ENCODE measurements at places on chromosomes 16 and 17. TPM values are rescaled to one million over a fixed set of nuclear protein-coding genes. Genes with fewer than 3 reads are reported as not detected.

GRCh38 chr17:56699186-56699894 lies 105.8 kb downstream of the NOG start:
- no peak for DNase-seq

GGT6 gene
- 0.37 TPM for total RNA-seq

DNA sequence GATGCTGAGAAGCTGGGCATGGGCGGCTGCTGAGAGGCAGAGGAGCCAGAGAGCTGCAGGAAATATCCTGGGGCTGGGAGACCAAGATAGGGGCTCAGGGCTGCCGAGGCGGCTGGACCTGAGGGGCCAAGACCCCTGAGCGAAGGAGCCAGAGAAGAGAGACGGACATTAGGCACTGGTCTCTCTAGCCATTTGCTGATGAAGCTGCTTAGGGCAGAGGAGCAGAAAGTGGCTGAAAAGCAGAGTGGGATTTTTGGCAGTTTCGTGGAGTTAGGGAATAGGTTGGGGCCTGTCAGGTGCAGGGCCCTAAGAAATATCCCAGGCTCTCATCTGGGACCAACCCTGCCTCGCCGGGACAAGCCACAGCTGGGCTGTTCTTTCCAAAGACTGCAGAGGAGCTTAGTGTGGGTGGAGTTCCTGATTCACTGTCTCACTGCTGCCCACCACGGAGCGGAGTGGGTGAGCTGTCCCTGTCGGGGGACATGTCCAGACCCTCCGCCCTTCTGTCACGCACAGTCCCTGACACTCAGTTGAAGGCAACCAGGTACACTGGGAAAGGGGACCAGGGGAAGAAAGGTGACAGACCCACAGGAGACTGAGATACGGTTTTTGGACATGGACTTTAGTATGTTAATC lies 11.3 kb upstream of the DNASE1 start:
- DNase-seq, result no peak

- DNase-seq, result no peak
Measured at GRCh38 chr16:2532494-2533141, 1.4 kb upstream of the CEMP1 start.

GRCh38 chr16:24188751-24189318 lies 67.3 kb upstream of the CACNG3 start:
- no peak for DNase-seq

- DNase-seq, result no peak
Measured at GRCh38 chr16:71846431-71846830, 655 bp downstream of the ATXN1L start.

GRCh38 chr17:48100160-48100559 lies 1.1 kb downstream of the CBX1 start:
- DNase-seq, result no peak

GRCh38 chr16:56336071-56336688 lies 89.2 kb downstream of the AMFR start:
- no peak for DNase-seq

GRCh38 chr16:79980650-79981521 lies 380.3 kb upstream of the MAF start:
- no peak for DNase-seq

DNA sequence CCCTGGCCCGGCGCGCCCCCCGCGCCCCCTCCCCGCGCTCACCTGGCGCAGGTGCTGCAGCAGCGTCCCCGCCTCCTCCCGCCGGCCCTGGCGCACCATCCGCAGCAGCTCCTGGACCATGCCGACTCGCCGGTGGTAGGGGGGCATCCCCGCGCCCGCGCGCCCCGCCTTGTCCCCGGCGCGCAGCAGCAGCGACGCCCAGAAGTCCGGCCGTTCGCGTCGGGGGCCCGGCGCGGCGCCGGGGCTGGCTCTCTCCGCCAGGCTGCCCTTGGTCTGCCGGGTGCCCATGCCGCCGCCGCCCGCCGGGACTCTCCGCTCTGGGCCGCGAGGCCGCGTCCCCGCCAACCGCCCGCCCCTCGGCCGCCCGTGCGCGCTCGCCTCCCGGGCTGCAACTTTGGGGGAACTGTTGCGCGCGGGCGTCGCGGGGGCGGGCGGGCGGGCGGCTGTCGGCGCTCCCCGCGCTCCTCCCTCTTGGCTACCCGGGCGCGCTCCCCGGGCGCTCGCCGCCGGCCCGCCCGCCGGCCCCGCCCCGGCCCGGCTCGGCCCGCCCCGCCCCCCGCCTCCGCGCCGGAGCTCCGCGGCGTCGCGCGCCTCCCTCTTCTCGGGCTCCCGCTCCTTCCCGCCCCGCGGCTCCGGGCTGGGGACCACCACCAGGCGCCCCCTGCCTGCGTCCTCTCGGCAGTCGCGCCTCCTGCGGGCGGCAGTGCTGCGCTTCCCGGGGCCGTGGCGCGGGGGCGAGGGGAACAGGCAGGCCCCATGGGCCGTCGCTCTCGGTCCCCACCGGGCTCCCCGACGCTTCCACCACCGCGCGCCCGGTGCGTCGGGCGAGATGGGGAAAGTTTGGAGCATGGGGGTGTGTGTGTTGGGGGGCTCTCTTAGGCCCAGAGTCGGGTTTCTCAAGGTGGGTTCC lies at the start of gene LRRC75A:
Gene LRRC75A (minus strand): TSS at position 491 of the 910 bp plus-strand sequence. CDS start 203 bp downstream, at position 288.
- no peak for DNase-seq

GRCh38 chr17:6140728-6141330 lies 70.7 kb downstream of the WSCD1 start:
- DNase-seq, result no peak
